ENCODE measurements at places on chromosomes 2 and 18.

GRCh38 chr2:120577721-120578295, 157.9 kb upstream of the GLI2 start:
- no peak for DNase-seq

DNA sequence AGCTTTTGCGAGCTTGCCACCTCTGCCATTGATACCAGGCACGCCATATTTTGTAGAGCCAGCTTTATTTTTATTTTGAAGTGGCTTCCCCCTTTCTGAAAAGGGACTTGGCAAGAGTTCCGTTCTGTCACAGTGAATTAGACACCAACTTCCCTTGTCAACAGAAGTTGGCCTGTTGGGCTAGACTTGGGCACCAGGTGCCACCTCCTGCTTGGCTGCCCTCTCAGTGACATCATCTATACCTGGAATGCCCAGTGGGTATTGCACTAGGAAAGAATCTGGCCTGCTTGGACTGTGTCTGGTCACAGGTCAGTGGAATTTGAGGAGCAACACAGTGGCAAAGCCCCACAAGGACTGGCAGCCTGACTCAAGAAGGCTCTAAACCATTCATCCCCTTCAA, 101.0 kb downstream of the BCL2L11 start:
- no peak for DNase-seq

DNA sequence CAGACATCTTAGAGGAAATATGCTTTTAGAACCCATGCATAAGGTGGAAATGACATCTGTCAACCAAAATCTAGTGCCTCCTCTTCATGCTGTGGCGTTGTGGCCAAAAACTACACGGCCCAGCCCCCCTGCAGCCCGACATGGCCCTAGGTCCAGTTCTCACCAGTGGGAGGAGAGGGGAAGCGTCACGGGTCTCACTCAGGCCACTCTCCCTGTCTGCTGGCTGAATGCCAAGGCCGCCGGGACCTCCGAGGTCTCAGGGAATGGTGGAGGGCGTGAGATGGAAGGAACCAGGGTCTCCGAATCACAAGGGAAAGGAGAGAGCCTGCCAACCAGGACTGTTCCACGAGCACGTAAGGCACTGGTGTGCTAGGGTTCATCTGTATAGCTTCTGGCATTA, 361.0 kb downstream of the ANAPC1 start:
- DNase-seq: peak; percentile 51

DNA sequence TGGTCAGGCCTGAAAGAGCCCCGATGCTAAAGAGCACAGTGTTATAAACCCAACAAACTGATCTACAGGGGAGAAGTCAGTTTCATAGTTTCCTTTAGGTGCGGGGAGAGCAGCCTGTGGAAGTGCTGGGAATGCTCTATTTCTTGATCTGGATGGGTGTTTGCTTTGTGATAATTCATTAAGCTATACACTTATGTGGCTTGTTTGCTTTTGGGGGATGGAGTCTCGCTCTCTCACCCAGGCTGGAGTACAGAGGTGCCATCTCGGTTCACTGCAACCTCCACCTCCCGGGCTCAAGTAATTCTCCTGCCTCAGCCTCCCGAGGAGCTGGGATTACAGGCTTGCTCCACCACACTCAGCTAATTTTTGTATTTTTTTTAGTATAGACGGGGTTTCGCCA, 30.1 kb upstream of the CEP68 start:
- DNase-seq: no peak

DNA sequence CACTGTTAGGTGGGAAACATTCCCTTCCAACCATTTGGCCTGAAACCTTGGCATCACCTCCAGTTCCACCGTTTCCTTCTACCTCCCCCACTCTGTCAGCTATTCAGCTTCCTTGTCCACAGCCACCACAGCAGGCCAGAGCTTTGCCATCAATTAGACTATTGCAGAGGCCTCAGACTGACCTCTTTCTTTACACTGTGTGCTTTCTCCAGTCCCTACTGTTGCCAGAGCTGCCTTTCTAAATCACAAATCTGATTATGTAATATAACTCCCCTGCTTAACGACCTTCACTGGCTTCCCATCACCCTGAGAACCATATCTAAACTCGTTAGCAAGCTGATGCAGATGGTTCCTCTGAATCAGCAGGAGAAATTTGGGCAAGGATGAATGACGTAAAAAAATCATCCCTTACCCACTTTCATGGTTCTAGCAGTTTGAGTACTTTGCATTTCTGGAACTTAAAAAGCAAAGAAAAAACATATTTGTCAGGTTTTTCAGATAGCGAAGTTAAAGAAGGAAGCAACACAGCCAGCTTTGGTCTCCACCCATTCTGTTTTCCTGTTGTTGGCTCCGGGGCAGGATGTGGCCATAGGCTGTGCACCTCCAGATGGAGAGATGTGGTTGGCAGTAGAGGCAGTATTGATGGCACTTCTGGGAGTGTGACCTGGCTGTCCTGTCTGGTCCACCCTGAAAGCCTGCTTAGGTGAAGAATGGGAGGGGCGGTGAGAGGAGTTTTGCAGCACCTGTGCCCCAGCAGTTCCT, 422.1 kb downstream of the PARD3B start:
- no peak for DNase-seq

DNA sequence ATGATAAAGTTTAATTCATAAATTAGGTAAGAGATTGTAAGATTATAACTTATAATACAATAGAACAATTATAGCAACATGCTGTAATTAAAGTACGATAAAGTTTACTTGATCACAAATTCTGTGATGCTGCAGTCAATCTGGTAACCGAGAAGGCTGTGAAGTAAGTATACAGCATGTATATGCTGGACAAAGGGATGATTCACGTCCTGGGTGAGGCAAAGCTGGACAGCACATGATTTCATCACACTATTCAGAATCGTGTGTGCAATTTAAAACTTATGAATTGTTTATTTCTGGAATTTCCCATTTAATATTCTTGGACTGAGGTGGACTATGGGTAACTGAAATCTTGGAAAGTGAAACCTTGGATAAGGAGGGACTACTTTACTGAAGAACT, 522.2 kb upstream of the CNTNAP5 start:
- DNase-seq: no peak

DNA sequence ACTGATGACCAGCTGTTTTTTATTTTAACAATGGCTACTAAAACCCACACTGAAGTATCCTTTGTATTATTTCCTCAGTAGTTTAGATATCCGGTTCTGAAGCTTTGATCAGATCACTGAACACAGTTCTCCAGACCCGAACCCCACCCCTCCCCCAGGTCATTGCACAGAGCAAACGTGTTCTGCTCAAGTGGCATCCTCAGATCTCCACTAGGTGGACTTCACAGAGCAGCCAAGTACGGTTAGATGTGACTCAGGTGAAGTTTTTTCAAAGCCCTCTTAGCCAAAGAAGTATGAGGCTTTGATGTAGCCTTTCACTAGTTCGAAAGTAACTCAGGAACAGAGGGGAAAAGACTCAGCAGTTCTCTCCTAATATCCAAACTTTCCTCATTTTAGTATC, 142.7 kb upstream of the NRP2 start:
- DNase-seq: no peak

GRCh38 chr2:71474116-71474743, 20.9 kb downstream of the DYSF start:
- DNase-seq: no peak

DNA sequence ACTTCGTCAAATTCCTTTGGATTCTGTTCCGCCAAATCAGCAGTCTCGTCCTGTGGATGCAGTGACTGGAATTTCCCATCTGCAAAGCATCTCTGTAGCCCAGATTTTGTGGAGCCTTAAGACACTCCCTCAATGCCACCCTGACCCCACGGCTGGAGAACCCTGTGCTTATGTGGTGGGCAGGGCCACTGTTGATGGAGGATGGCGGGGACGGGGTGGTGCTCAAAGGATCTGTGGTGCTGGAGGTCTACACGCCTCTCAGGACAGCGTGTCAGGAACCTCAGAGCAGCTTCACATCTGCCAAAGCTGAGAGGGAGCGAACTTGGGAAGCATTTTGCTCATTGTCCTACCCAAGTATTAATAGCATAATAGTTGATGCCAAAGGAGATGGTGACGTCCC, 200.1 kb downstream of the MGAT5 start:
- peak; percentile 35 for DNase-seq

DNA sequence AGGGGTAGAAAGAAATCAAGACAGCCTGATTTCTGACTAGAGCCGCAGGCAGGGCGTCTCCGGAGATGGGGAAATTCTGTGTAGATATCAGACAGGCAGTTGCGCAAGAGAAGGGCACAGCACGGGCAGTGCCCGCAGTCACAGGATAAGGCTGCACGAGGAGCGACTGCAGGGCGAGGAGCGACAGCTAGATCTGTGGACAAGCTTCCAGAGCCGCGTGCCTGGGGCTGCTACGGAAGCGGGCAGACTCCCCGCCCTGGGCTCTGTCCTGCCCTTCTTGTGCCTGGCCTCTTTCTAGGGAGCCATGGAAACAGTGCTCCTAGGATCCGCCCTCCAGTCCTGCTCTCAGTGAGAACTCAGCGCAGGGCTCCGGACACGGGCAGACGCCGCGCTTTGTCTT, 12.6 kb downstream of the MC5R start:
- no peak for DNase-seq

DNA sequence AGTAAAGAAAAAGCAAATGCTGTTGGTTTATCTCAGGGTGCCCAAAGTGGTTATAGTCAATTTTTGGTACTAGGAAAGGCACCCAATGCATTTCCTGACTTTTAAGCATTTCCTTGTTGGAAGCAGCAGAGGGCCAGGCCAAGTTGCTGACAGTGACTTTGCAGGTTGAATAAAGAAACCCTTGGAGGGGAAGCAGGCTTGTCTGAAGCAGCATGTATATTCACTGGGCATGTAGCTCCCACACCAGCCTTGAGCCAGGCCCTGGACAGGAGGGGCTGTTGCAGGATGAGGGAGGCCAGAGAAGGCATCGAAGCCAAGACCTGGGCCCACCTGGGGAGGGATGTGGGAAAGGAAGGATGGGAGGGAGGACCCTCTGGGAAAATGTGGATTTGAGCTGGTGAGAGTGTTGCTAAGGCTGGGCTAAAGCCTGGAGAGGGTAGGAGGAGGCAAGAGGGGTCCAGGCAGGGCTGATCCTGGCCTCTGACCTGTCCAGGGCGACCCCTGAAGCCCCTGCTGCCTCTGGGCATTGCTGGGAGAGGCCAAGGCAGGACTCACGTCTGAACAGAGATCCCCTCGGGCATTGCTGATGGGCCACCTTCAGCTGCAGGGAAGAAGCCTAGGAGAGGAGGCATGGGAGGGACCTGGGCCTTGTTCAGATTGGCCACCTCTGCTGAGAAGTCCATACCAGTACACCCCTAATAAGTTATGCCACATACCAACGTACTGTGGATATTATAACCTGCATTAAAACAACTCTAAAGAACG, 79.6 kb downstream of the STPG4 start:
- DNase-seq: peak; percentile 50

DNA sequence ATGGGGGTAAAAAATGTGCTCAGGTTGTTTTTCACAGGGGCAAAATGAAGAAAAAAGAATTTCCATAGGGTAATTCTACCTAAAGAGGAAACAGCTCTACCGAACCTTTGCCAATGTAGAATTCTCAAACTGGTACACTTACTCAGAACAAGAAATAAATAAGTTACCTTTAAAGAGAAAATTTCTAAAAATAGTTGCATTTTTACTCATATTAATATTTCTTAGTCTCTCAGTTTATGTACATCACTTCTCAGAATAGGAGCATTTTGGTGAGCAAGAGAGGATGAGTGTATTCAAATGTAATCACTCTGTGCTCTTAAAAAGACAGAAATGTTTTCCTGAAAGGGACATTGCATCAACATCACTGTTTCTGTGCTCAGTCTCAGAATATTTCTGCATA, 574.7 kb upstream of the SLC8A1 start:
- DNase-seq: no peak
